ENCODE measurements at places on chromosomes 12 and 14. TPM values are rescaled to one million over a fixed set of nuclear protein-coding genes. Genes with fewer than 3 reads are reported as not detected.

The GTF2A1 gene
- 34.4 TPM for polyA plus RNA-seq

The B4GALNT1 gene
- polyA plus RNA-seq, result 0.99 TPM

The MSRB3 gene
- polyA plus RNA-seq, result 42.5 TPM

The RHEBL1 gene
- 2.1 TPM for polyA plus RNA-seq

GRCh38 chr12:90090929-90091651 is 382.5 kb upstream of the ATP2B1 start:
- no peak for DNase-seq

GRCh38 chr14:87405563-87405962 is 587.4 kb downstream of the GALC start:
- no peak for DNase-seq

DNA sequence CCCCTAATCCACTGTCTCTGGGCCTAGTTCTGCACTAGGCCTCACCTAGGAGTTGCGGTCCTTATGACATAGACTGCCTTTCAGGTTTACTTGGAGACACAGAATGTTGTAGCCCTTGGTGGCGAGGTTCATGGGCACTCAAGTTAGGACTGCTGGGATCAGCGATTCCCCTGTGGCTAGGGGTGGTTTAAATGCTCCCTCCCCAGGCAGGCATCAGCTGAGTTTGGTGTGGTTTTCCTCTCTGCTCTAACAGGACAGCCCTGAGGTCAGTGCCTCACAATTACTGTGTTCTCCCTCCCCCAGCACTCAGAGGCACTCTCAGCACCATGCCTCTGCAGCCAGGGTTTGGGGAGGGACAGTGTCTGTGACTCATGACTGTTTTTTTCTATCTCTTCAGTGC is 22.2 kb upstream of the RDH16 start:
- no peak for DNase-seq

DNA sequence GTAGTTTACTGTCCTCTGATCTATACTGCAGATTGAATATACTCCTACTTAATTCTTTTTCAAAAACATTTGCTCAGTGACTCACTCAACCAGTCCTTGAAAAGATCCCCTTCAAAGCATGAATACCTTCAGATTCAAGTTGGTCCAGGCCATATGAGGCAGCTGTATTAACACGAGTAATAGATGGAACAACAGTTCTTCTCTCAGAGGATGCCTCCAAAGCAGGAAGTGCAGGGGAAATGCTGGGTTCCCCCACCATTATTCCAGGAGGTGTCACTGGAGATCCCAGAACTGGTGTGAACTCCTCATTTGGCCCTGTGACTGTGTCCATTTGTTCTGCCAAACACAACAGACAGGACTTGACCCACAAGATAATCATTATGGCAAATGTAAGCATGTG is 20.6 kb downstream of the ARMH4 start:
- no peak for DNase-seq

- DNase-seq, result no peak
These were observed 360.2 kb downstream of the GALC start for GRCh38 chr14:87632796-87633195.

Data from left renal pelvis (tissue), 4 donors.